Hypothalamus (tissue), 51 donors: ENCODE measurements at places on chromosomes 6 and 20.

DNA sequence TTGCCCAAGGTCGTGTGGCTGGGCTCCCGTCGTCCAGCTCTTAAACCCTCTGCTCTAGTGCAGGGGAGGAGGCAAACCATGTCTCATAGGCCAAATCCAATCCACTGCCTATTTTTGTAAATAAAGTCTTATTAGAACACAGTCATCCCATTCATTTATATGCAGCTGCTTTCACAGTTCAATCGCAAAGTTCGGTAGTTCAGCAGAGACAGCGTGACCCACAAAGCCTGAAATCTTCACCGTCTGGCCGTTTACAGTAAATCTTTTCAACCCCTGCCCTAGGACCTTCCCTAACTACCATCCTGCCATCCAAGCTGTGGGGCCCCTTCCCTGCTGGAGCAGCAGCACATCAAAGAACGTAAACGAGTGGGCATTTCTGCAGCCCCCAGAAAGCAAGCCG, 65.9 kb downstream of the EYA2 start:
- DNase-seq, result no peak

- DNase-seq, result no peak
Measured at GRCh38 chr20:32326504-32326845, 31.7 kb upstream of the ASXL1 start.

DNA sequence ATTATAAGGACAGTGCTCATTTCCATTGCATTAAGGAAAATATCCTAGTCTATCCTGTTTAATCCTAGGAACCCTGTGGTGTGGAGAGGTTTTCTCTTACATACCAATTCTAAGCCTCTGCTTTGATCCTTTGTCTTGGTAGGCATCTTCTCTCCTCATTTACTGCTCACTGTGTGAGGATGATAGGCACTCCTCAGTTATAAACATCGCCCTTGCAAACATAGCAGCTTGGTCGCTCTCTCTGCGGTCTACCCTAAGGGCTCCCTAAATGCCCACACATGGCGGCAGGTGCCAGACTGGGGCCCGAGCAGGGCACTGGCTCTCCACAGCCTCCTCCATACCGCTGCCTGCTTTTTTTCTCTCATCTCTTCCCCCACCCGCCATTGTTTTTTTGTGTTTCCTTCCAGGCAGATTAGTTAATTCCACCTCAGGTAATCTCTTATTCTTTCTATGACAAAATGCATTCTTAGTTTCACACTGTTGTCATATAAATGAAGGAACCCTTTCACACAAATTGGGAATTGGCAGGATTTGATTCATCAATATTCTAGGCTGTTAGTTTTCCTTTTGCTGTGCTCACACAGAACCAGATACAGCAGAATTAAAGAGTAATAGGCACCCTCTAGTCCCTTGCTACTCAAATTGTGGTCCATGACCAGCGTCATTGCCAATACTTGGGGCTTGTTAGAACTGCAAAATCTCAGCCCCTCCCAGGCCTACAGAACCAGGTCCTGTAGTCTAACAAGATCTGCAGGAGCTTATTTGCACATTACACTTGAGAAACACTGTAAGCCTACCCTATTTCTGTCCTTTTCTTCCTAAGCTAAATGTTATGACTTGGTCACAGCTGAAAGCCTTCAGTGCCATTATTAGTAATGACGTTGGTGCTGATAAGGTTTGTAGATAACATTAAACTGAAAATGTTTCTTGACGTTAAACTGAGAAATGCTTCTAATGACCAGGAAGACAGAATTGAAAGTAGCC, 36.3 kb downstream of the CARMIL1 start:
- DNase-seq, result no peak

DNA sequence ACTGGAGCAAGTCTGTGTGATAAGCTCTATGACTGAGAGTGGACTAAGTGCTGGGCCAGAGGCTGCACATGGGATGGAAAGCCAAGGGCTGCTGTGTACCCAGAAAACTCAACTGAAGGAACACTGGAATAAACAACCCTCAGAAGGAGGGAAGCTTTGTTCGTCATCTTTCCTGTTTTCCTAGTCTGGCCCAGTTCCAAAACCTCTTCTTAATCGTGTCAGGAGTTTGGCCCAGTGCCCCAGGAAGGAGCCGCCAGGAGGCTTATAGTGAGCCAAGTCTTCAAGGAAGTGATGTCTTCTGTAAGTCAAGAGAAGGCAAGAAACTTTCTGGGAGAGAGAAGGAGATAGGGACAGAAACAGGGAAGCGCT, 23.3 kb upstream of the TOP1 start:
- no peak for DNase-seq

DNA sequence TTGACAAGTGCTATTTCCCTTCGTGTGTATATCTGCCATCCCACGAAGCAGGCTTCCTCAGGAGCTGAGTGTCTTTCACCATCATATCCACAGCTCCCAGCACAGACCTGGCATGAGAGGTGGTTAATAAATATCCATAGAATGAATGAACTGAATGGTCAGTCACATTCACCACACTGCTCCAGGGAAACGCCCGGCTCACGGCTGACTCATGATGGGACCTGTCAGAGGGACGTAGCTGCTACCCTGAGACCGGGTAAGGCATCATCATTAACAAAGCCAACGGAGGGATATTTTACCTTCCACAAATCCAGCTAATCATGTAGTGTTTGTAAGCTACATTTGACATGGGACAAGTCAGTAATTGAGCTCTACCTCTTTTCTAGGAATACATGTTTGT, 12.5 kb downstream of the AGPAT4 start:
- DNase-seq, result no peak

DNA sequence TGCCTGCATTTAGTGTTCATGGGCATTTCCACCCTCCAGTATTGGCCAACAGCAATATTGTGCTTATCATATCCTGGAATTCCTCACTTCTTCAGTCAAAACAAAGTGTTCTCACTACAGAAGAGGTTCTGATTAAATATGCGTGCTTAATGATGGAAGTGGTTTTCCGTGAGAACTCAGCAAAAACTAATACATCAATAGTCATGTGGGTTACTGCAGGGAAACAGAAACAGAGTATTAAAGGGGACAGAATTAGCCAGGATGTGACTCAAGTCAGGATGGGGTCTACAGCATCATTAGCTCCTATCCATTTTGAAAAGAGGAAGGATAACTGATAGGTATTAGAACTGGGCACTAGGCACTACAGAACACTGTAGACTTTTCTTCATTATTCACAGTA, 384.6 kb downstream of the CDKAL1 start:
- no peak for DNase-seq

DNA sequence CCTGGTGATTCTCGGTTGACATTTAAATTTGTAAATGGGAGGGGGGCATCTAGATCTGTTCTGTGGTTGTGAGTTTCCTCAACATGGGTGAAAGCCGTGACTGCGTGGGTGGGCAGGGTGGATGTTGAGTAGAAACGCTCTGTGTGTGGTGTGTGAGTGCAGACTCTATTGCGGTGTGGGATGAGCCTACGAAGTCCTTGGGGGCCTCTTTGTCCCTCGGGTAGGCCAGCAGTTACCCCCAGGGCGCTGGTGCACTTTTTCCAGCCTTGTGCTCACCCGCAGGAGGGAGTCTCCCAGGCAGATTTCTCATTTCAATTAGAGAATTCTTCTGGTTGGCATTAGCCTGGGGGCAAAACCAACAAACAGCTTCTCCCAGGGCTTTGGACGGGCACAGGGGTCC, 10.6 kb downstream of the TOX2 start:
- no peak for DNase-seq

GRCh38 chr6:57021086-57021720, 25.3 kb upstream of the KIAA1586 start:
- no peak for DNase-seq

DNA sequence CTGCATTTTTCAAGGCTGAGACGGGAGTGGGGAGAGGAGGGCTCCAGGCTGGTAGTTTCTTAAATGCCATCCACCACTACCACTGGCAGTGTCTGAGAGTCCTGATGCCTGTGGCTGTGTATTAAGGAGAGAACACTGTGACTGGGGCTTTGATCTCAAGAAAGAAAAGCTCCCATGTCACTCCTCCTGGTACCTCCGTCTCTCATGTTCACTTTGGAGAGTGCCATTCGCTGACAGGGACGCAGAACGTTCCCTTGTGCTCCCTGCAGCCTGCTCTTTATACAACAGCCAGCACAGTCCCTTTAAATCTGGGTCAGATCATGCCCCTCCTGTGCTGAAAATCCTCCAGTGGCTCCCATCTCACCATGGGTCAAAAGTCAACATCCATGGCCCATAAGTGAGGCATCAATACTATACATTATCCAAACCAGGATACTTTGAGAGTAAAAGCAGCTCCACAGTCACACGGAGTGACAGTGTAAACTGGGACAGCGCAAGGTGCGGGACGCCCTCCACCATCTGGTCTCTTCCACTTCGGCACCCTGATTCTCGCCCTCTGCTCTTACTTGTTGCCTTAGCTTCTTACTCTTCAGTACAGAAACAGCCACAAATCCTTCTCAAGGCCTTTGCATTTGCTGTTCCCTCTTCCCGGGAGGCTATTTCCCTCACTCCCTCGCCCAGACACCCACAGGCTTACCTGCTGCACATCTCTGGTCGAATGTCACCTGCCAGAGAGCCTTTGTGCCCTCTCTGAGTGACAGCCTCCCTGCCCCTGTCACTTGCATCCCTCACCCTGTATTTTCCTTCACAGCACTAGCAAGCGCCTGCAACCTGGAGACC, 20.0 kb downstream of the PDYN start:
- DNase-seq, result no peak

GRCh38 chr20:43752561-43753301, 25.9 kb upstream of the GTSF1L start:
- no peak for DNase-seq

DNA sequence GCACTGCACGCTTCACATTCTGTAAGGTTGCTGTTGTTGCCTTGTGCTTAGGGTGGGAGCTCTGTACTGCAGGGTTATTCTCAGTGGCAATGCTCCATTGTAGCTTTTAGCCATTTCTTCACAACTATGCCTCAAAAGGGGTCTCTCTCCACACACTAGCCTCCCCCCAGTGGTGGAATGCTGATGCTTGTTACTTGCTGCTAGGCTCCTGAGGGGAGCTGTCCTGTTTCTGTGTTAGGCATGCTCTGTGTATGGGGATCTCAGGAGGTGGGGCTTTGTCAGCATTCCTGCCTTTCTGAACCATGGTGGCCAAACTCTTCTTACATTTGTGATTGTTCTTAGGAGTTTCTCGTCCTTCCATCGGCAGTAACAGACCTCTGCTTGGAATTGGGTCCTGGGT, 18.8 kb downstream of the TMEM170B start:
- DNase-seq, result no peak

GRCh38 chr6:26420688-26421171, 18.7 kb downstream of the BTN3A1 start:
- no peak for DNase-seq

DNA sequence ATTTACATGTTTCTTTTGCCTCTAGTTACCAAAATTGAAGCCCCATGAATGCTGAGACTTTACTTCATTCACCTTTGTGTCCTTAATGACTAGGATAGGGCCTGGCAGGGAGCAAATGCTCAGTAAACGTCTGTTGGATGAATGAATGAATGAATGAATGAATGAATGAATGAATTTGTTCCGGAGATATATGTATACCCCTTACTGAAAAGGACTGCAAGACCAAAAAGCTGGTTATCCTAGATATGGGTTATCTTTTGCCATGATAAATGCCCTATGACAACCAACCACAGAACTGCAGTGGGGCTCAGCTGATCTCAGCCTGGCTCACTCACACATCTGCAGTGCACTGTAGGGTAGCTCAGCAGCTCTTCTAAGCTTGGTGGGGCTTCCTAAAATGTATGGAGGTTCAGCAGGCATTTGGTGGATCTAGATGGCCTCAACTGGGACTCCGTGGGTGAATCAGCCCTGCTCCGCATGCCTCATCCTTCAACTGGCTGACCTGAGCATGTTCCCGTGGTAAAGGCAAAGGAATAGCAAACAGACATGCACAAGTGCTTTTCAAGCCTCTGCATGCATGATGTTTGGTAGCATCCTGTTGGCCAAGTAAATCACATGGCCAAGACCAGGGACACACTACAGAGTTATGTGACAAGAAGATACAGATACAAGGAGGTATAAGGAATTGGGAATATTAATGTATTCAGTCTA, 378.7 kb upstream of the SOX4 start:
- DNase-seq, result no peak

DNA sequence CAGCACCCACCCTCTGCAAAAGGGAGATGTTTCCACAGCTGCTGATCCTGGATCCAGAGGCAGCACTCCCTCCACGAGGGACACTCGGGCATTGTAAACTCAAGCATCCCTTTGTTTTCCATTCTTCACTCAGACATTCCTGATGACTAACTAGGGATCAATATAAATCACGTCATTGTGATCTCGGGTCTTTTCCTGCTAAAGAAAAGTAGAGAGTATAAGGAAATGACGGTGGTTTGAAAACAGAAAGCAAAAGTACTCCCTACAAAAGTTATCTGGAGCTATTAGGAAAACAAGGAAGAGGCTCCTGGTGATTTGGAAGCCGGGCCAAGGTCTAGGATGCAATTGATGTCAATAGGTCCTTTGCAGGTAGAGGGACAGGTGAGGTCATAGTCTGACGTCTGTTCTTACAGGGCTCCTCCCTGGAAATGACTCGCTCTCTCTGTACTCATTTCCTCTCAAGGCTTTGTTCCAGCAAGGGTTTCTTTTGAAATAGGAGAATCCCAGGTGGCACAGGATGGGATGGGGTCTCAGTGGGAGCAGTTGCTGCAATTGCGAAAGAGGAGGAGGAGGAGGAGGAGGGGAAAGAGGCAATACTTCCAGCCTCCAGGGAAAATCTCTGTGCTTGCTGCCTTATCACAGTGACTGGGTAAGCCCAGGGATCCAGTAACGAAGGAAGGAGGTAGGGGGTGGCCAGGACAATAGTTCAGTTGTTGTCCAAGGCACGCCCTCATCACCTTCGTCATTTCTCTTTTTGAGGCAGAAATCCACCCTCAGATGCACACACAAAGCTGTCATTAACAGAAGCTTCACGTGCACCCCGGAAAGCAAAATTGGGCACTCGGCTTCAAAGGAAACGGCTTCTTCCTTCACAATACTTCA, 222.8 kb downstream of the LY86 start:
- DNase-seq, result no peak

DNA sequence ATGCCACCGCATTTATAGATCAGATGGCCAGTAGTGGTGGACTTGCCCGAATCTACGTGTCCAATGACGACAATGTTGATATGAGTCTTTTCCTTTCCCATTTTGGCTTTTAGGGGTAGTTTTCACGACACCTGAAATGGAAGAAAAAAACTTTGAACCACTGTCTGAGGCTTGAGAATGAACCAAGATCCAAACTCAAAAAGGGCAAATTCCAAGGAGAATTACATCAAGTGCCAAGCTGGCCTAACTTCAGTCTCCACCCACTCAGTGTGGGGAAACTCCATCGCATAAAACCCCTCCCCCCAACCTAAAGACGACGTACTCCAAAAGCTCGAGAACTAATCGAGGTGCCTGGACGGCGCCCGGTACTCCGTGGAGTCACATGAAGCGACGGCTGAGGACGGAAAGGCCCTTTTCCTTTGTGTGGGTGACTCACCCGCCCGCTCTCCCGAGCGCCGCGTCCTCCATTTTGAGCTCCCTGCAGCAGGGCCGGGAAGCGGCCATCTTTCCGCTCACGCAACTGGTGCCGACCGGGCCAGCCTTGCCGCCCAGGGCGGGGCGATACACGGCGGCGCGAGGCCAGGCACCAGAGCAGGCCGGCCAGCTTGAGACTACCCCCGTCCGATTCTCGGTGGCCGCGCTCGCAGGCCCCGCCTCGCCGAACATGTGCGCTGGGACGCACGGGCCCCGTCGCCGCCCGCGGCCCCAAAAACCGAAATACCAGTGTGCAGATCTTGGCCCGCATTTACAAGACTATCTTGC, 725 bp downstream of the EEF1A1 start:
- DNase-seq, result peak; percentile 23
